ENCODE measurements at places on chromosomes 7 and 10.

- no peak for DNase-seq
Measured at GRCh38 chr7:38839851-38840250, 69.1 kb downstream of the VPS41 start.

GRCh38 chr10:78349911-78350663 lies 316.4 kb downstream of the RPS24 start:
- DNase-seq: no peak

GRCh38 chr7:37510043-37510634 lies 61.5 kb upstream of the ELMO1 start:
- DNase-seq: no peak

DNA sequence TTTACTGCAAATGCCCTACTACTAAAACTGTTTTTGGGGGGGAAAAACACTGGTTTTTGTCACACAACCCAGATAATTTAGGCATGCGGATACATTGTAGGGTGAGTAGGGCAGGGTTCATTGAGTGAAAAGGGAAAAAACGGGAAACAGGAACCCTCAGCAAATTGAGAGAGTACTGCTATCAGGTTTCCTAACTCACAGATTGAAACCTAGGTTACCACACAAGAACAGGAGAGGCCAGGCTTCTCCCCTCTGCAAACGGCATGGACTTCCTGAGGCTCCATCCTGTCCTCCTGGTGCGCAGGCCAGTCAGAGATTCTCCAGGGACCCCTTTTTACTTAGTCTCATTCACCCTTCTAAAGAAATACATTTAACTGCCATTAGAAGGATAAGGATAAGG lies 30.6 kb downstream of the AVL9 start:
- no peak for DNase-seq

DNA sequence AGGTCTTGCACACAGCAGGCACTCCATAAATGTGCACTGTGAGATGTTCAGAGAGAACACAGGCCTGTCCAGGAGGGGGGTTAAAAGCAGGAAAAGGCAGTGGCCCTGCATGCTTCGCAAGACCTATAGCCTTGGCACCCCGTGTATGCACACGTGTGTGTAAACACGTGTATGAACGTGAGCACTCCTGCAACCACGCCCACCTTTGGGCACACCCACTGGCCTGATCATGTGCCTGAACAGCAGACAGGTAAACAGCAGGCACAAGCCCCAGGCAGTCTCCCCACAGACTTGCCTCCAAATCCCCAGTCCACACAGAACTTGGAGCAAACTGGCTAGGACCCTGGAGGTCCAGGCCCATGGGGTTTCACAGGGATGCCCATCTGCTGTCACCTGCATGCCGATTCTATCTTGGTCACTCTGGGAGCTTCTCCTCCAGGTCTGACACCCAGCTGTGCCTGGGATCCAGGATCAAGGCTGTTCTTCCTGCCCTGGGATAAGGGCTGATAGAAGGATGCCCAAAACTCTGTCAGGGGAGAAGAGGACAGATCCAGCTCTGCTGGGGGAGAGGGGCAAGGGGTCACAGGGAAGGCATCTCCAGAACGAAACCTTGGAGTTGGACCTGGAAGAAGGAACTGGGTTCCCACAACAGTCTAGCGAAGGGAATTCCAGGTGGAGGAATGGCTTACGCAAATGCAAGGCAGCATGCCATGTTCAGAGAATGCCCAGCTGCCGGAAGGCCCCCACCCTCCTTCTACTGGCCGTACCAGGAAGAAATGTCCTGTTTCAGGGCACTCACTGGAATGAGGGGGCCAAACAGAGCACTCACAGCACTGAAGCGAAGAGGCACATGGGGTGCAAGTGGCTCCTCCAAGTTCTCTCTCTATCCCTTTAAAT lies 14.3 kb upstream of the ZMIZ1 start:
- DNase-seq: no peak

DNA sequence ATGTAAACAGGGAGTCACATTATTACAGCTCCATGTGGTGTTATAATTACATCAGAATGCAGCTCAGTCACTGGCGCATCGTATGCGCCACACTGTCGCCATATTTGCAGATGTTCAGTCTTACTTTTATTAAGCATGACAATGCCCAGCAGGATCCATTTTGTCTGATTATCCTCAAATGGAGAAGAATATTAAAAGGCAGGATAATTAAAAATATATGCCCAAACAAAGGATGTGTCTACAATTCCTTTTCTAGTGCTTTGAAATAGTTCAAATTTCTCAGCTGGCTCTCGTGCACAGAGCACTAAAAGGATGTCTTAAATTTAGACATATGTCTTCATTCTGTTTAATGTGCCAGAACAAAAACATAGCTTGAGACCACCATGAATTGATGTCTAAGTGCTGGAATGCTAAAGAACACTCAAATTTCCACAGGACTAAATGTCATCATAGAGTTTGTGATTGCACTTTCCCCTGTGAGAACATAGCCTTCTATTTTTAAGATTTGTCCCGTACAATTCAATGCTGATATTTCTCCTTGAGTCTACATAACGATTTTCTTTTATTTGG lies 168.0 kb downstream of the DKK1 start:
- no peak for DNase-seq

GRCh38 chr7:139915268-139915863 lies 86.3 kb downstream of the TBXAS1 start:
- no peak for DNase-seq

DNA sequence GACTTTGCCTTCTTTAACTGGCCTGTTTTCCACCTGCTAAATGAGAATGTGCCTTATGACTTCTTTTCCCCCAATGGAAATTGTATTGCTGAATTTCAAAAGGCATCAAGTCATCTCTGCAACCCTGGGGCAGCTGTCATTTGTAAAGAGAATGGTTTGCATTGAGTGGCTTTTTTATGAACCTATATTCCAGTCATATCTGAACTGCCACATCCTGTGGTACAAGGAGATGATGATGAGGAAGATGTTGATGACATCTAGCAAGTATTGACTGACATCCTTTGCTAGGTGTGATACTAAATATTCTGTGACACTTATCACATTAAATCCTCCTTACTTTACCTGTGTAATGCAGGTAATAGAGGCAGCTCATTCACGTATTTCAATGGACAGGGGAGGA lies 88.3 kb upstream of the KIAA1217 start:
- no peak for DNase-seq

GRCh38 chr7:92880212-92881090 lies 44.1 kb upstream of the CDK6 start:
- no peak for DNase-seq

- no peak for DNase-seq
Measured at GRCh38 chr10:77251297-77252013, 386.2 kb downstream of the KCNMA1 start.

- no peak for DNase-seq
Measured at GRCh38 chr10:23376229-23376655, 31.6 kb upstream of the C10orf67 start.

DNA sequence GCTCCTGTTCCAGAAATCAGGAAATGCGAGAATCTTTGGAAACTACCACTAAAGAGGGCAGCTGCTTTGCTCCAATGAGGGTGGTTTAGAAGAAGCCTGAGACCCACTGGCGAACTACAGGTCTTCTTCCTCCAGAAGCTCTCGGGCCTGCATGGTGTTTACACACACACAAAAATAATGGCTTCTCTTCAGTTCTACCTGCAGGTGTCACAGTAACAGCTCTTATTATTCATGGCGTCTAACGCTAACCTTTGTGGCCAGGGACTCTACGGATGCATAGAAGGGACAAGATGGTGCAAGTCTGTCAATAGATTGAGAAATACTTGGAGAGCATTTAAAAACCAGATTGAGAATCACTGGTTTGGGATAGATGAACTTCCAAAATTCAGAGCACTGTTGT lies 22.4 kb downstream of the GPR141 start:
- no peak for DNase-seq

All from stimulated activated CD8-positive, alpha-beta memory T cell treated with anti-CD3 and anti-CD28 coated beads, Interleukin-7, amount 100 ng/mL, for 48 hours (primary cell).